ENCODE measurements at places on chromosomes 13 and 19. TPM values are rescaled to one million over a fixed set of nuclear protein-coding genes. Genes with fewer than 3 reads are reported as not detected.
A peak's percentile ranks its signal among the peaks of the same experiment; 100 is the strongest.

Gene LIM2
- not detected for total RNA-seq

GRCh38 chr13:111403266-111403665 is 82.8 kb downstream of the TEX29 start:
- no peak overlapping the region for H3K27ac ChIP-seq
- H3K4me3 ChIP-seq: no peak overlapping the region
- no peaks in the 10 kb centered on the region for H3K27me3 ChIP-seq
- no peaks in the 10 kb centered on the region for H3K4me1 ChIP-seq
- no peak for DNase-seq
- H3K36me3 ChIP-seq: no peaks in the 10 kb centered on the region

DNA sequence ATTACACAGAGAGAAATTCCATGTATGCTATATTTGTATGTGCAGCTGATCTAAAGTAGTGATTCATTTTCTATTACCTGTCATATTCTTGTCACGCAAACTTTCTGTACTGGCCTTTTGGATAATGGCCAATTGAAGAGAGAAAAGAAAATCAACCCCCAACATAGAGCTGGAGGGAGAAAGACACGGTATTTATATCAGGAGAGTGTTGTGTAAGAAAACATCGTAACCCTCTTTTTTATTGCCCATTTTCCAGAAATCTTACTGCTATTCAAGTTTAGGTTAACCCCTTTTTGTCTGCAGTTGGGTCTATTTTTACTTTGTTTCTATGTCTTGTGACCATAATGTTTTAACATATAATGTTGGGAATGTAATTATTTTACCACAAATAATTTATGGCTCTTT is 27.9 kb downstream of the DGKH start:
- no peaks in the 10 kb centered on the region for H3K4me1 ChIP-seq
- no peaks in the 10 kb centered on the region for H3K27me3 ChIP-seq
- no peak overlapping the region for H3K4me3 ChIP-seq
- H3K36me3 ChIP-seq: no peaks in the 10 kb centered on the region
- no peak for DNase-seq

DNA sequence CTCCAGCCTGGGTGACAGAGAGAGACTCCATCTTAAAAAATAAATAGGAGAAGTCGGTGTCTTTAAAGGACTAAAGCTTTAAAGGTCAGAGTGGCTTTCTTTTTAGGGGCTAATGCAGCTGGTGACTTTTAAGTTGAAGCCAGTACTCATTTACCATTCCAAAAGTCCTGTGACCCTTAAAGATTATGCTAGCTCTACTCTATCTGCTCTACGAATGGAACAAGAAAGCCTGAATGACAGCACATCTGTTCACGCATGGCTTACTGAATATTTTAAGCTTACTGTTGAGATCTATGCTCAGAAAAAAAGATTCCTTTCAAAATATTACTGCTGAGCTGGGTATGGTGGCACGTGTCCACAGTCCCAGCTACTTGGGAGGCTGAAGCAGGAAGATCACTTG is 16.4 kb downstream of the TDRD12 start:
- H3K27ac ChIP-seq: no peak overlapping the region
- H3K36me3 ChIP-seq: no peaks in the 10 kb centered on the region
- DNase-seq: no peak
- H3K4me1 ChIP-seq: no peaks in the 10 kb centered on the region

DNA sequence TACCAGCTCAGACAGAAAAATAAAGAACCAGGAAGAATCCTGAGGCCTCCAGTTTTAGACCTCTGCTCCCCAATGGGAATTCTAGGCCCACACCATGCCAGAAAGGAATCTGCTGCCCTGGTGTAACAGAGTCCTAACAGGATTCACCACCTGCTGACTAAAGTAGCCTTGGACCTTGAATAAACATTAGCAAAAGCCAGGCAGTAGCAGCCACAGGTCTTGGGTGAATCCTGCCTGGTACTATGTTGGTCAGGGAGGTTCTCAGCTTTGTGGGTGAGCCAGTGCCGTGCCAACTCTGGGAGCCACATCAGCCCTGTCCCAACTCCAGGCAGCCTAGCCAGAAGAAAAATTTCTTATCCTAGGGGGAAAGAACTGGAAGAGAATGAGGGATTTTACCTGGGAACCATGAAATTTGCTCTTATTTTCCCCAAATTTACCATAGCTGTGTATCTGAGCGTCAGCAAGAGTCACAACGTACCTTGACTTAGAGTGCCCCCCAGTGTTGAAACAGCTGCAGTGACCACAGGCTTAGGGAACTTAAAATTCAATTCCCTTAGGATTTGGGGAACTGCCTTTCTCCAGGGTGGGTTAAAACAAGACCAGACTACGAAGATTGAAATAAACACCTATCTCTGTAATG is 1895.6 kb upstream of the PRR20A start:
- H3K27ac ChIP-seq: no peak overlapping the region
- no peak overlapping the region for H3K4me3 ChIP-seq
- no peak for DNase-seq
- H3K27me3 ChIP-seq: no peaks in the 10 kb centered on the region
- no peaks in the 10 kb centered on the region for H3K36me3 ChIP-seq

GRCh38 chr13:48505597-48506091 is 27.2 kb downstream of the RCBTB2 start:
- peak overlapping the region; percentile 43 for H3K27ac ChIP-seq
- no peak for DNase-seq
- H3K4me1 ChIP-seq: no peaks in the 10 kb centered on the region
- H3K27me3 ChIP-seq: no peaks in the 10 kb centered on the region

DNA sequence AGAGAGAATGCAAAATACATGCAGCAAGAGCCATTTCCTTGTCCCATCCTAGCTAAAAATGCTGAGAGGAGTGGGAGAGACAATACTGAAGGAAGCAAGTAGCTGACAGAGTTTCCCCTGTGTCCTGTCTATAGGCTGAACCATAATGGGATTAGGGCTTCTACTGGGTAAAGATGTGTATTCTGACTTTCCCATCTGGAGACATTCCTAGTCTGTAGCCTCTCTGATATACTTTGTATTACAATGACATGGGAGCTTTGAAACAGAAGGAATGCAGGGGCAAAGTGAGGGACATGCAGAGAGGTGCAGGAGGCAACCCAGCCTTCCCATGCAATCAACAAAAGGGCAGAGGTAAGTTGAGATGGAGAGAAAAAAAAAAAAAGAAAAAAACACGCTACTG is 10.5 kb upstream of the GPC6 start:
- H3K36me3 ChIP-seq: no peaks in the 10 kb centered on the region
- no peak for DNase-seq
- H3K4me3 ChIP-seq: no peak overlapping the region
- no peaks in the 10 kb centered on the region for H3K4me1 ChIP-seq

Gene FARSA
- total RNA-seq: 46.9 TPM

Gene C5AR2
- 0.82 TPM for total RNA-seq

GRCh38 chr13:59701261-59701660 is 462.5 kb downstream of the DIAPH3 start:
- no peaks in the 10 kb centered on the region for H3K27me3 ChIP-seq
- no peak overlapping the region for H3K27ac ChIP-seq
- no peak for DNase-seq
- no peaks in the 10 kb centered on the region for H3K4me1 ChIP-seq

DNA sequence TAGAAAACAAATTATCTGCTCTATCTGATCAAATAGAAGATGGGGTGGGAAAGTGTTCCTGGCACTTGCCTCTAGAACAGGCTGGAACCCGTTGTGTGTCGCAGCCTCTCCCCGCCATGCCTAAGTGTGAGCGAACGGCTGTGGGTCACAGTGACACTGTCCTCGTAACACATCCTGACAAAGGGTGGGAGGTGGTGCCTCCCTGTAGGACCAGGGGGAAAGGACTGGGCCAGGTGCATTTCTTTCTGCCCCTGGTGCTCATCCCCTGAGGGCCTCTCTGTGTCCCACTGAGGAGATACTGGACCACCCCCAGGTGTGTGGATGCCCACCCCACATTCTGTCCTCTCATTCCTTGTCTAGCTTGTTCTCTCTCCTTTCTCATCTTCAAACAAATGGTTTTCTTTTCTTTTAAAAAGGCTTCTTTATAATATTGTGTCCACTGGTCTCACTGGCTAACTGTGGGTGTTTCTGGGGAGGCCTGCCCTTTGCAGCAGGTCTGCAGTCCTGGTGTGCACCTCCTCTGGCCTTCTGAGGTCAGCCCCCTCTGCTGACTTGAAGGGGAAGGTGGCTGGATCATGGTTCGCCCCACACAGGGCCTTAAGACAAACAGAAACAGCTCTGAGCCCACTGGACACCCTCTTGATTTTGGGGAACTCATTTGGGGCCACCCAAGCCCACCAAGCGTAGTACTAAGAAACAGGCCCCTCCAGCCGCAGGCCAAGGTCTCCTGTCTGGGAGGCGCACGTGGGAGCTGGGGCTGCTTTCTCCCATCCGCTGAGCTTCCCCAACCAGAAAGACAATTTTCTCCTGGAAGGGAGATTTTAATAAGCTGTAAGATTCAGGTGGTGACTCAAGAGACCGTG is 152.5 kb upstream of the SOX1 start:
- H3K4me3 ChIP-seq: no peak overlapping the region
- H3K36me3 ChIP-seq: no peaks in the 10 kb centered on the region
- no peak overlapping the region for H3K27ac ChIP-seq
- H3K27me3 ChIP-seq: no peaks in the 10 kb centered on the region

Gene FFAR2
- total RNA-seq: 0.22 TPM

- no peaks in the 10 kb centered on the region for H3K4me1 ChIP-seq
- H3K27ac ChIP-seq: no peak overlapping the region
- no peak overlapping the region for H3K4me3 ChIP-seq
- no peaks in the 10 kb centered on the region for H3K36me3 ChIP-seq
- H3K27me3 ChIP-seq: no peaks in the 10 kb centered on the region
- no peak for DNase-seq
Measured at GRCh38 chr13:111328574-111329410, 8.3 kb downstream of the TEX29 start.

- no peaks in the 10 kb centered on the region for H3K27me3 ChIP-seq
- DNase-seq: peak; percentile 100
- H3K4me1 ChIP-seq: peaks cover 6% of the 10 kb centered on the region
- peak within 1 kb of the TSS; percentile 85 for H3K4me3 ChIP-seq
Measured at GRCh38 chr19:11766597-11767591, at the start of gene ZNF441. Gene ZNF441 (plus strand): TSS chr19:11767000. CDS start chr19:11767194, 194 bp downstream.

- no peak for DNase-seq
- no peaks in the 10 kb centered on the region for H3K27me3 ChIP-seq
- no peaks in the 10 kb centered on the region for H3K4me1 ChIP-seq
- no peaks in the 10 kb centered on the region for H3K36me3 ChIP-seq
- H3K4me3 ChIP-seq: no peak overlapping the region
Measured at GRCh38 chr19:5932609-5933262, 18.7 kb downstream of the CAPS start.

Data from colonic mucosa (tissue), 4 donors.